ENCODE measurements at places on chromosomes 4 and X. TPM values are rescaled to one million over a fixed set of nuclear protein-coding genes. Genes with fewer than 3 reads are reported as not detected.

AVPR2 gene
- not detected for total RNA-seq

IQSEC2 gene
- 1.6 TPM for total RNA-seq

ODAM gene
- not detected for total RNA-seq

OPHN1 gene
- total RNA-seq = 7.8 TPM

CENPE gene
- 8.5 TPM for total RNA-seq

ABCE1 gene
- total RNA-seq = 36.2 TPM

CYP2U1 gene
- 4.4 TPM for total RNA-seq

MXRA5 gene
- 0.25 TPM for total RNA-seq

TLR8 gene
- not detected for total RNA-seq

NAP1L2 gene
- 7.1 TPM for total RNA-seq

DDX53 gene
- not detected for total RNA-seq

RBM47 gene
- total RNA-seq = 0.98 TPM

DNA sequence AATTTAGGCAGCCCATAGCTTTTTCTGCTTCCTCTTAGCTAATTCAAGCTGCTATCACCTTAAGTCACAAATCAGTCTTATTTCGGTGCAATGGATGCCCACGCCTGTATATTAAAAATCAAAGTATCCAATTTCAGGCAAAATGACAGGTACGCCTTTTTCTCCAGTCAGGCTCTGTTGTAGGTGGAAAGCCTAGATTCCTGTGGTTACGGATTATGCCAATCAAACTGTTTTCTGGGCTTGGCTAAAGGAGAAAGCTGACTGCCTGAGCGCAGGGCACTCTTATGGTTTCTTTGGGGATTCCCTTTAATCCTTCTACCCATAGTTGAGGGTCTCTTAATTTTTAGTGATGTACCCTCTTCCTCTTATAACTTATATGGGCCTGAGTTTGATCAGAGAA lies 550.5 kb downstream of the PDHA2 start:
- DNase-seq = no peak

DNA sequence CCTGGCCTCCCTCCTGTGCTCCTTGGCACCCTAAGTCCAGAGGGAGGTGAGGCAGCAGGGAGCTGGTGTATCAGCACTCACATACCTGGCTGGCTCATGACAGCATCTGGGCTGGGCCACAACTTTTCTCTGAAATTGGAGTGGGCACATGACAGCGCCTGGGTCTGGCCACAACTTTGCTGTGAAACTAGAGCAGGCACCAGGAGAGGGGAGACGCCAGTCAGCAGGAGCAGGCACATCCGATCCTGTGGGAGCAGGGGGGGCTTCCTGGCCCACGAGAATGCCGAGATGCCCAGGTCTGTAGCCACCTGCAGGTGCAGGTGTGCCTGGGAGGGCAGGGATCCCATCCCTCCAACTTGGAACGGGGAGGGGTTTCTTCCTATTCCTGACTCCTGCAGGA lies 69.7 kb upstream of the PPP3CA start:
- no peak for DNase-seq

- DNase-seq = no peak
Observed at GRCh38 chr4:173319696-173320095, 14.5 kb downstream of the HMGB2 start.

GRCh38 chr4:87911252-87911774 lies 64.2 kb upstream of the SPP1 start:
- DNase-seq = no peak

GRCh38 chrX:9110808-9111207 lies 76.9 kb upstream of the FAM9B start:
- no peak for DNase-seq

- DNase-seq = no peak
Observed at GRCh38 chr4:125322366-125322730, 7.6 kb downstream of the FAT4 start.

GRCh38 chr4:89563431-89563830 lies 255.8 kb upstream of the GPRIN3 start:
- DNase-seq = no peak

DNA sequence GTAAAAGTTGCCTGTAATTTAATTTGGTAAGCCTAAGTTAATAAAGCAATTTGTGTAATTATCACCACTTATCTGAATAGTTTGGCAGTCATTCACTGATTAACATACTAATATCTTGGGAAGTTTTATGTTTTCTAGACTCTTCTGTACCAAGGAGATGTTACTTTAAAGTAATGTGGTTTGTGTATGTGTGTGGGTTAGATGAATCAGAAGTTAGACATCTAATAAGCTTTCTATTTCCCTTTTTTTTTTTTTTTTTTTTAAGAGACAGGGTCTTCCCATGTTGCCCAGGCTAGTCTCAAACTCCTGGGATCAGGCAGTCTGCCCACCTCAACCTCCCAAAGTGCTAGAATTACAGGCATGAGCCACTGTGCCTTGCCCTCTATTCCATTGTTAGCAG lies 5.3 kb downstream of the SLAIN2 start:
- DNase-seq = no peak

DNA sequence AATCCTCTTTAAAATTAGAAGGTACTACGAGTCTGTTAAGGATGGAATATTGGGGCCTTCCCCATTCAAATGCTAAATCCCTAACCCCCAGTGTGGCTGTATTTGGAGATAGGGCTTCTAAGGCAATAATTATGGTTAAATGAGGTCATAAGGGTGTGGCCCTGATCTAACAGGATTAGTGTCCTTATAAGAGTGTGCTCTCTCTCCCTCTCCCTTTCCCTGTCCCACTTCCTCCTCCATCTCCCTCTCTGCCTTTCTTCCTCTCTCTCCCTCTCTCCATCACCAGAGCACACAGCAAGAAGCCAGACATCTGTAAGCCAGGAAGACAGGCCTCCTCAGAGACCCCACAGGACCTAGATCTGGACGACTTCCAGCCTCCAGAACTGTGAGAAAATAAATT lies 116.9 kb downstream of the COL25A1 start:
- no peak for DNase-seq

DNA sequence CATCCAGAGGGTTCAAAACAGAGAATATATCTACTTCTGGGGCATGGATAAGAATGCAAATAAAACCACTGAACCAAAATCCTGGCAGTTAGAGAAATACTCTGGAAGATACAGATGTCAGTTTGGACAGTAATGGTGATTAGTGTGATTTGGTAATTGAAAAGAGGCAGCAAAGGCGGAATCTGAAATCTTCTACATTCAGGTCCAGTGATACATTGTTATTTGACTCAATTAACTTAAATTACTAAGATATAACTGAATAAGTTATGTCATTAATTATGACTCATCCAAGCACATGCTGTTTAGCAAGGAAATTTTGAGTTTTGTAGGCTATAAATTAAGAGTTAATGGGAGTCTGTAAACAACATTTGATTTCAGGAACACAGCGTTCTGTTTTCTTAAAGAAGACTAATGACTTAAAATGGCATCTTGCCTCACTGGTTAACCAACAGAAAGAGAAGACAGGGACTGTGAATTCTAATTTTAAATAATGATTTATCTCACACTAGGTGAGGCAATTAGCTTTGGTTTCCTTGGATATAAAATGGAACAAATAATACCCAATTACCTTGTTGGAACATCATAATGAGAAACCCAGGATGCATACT lies 937.1 kb downstream of the PDHA2 start:
- DNase-seq = no peak

DNA sequence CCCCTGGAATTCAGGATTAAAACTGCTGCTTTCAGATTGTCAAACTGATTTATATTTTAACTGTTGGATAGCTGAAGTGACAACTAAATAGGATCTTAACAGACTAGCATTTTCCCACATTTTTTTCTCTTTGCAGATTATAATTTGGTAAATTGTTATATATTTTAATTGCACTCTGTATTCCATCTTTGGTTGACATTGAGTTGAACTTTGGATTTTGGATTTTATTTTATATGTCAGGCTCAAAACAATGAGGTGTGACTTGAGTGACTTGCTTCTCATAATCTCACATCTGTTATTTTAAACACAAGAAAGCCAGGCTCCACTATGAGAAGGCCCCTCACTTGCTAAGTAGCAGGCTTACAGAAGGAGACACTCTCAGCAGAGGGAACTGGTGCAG lies 38.1 kb downstream of the NAA11 start:
- DNase-seq = no peak

GRCh38 chr4:44448521-44449461 lies at the start of gene KCTD8:
Gene KCTD8 (minus strand): TSS chr4:44448809.
- peak; percentile 97 for DNase-seq

DNA sequence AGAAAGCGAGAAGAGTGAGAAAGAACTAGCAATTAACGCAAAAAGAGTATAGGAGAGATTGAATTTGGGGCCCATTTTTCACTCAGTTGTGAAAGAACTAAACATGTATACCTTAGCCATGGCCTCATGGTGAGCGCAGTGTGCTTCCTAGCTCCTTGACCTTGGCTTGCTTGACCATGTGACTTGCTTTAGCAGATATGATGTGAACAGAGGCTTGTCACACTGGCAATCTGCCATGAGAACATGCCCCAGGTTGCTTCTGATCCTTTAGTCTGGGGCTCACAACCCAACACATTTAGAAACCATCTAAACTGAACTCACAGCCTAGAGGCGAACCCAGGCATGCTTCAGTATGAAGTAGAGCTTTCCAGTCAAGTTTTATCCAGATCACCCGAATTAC lies 260.1 kb upstream of the FTHL17 start:
- no peak for DNase-seq

DNA sequence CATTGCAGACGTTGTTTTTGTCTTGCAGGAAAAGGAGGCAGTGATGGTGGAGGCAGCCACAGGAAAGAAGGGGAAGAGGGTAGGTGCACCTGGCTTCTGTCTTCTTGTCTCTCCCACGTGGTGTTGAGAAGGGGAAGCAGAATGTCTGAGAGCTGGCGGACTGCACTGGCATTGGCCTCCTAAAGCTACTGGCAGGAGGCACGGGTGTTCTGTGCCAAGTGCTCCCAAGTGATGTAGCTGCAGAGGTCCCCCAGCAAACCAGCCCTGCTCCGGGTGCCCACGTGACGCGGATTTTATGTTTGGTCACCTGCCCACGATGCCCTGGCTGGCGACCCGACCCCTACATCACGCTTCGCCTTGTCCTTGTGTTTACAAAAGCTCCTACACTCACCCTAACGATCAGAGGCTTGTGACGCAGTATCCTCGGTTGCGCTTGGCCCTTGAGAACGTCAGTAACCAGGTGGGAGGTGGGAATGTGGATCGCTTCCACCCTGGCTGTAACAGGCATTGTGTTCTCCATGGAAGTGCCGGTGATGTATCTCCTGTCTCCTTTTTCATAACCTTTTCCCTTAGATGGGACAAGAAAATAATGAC lies 28.5 kb upstream of the XG start:
- no peak for DNase-seq

GRCh38 chr4:80183250-80184052 lies 13.9 kb upstream of the PRDM8 start:
- no peak for DNase-seq

- no peak for DNase-seq
Observed at GRCh38 chrX:68807818-68808217, 21.0 kb upstream of the EFNB1 start.

DNA sequence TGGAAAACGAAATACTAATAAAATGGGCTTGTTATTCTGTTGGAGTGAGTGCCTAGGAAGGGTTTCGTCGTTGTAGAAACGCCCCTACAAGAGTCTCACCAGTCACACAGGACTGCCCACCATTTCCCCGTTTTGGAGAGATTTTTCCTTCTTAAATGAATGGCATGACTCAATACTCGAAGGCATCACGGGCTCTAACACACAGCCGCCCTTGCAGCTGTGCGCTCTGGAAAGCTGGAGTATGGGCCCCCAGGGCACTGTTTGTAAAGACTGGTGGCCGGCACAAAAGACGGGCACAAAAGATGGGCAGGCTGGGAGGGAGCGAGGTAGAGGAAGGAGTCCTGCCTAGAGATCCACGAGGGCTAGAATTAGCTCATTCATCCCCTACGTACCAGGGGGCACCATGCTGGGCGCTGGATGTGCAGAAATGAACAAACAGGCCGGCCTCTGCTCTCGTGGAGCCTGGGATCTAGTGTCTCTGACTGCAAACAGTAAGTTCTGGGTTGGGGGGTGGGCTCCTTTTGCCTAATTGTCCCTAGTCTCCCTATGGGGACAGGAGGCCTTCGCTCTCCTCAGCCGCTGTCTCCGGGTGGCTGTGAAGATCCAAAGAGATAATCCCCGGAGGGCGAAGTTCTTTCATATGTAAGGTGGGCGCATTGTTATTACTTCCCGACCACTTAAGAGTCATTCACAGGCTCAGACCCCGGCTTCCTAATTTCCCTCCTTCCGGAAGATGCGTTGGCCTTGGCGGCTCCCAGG lies 1.0 kb upstream of the SFRP2 start:
- peak; percentile 29 for DNase-seq

- no peak for DNase-seq
Observed at GRCh38 chr4:137360761-137361160, 171.5 kb downstream of the PCDH18 start.

DNA sequence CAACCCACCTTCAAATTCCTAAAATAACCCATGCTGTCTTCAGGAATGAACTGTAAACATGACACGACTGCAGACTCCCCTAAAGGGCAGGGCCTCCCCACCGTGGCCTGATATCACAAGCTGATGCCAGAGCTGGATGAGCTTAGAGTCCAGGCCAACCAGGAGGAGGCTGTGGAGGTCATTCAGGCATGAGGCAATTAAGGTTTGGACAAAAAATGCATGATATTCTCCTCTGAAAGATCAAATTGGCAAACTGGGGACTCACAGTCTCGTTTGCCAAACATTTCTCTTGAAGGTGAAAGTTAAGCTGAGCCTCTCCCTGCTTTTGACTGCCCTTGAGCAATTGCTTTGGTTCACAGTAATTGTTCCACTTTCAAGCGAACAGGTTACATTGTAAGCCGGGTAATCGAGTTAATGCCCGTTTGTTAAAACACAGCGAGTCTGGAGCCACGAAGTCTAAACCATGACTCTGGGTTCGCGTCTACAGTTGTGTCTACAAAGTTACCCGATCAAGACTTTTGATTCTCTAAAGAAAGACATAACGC lies 105.6 kb downstream of the ENPP6 start:
- no peak for DNase-seq

DNA sequence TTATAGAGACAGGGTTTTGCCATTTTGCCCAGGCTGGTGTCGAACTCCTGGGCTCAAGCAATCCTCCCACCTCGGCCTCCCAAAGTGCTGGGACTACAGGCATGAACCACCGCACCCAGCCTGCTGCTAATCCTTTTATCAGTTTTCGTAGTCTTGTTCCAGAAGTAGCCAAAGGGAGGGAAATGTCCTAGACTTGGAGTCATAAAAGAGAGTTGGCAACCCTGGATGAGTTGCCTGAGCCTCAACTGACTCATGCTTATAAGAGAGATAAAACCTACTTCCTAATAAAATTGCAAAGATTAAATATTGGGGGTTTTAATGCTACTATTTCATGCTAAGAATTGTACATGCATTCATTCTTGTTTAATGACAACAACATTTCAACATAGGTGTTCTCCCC lies 44.3 kb downstream of the CD40LG start:
- DNase-seq = no peak

- no peak for DNase-seq
Observed at GRCh38 chr4:107148904-107149303, 112.8 kb upstream of the DKK2 start.

GRCh38 chr4:90137555-90137954 lies 10.4 kb downstream of the CCSER1 start:
- DNase-seq = no peak

GRCh38 chr4:74056858-74057562 lies 18.5 kb upstream of the CXCL3 start:
- DNase-seq = no peak
